ENCODE measurements at places on chromosomes 2 and 18. TPM values are rescaled to one million over a fixed set of nuclear protein-coding genes. Genes with fewer than 3 reads are reported as not detected.
A peak's percentile ranks its signal among the peaks of the same experiment; 100 is the strongest.

- no peak for DNase-seq
Measured at GRCh38 chr2:223835701-223836532, 1.5 kb downstream of the AP1S3 start.

DNA sequence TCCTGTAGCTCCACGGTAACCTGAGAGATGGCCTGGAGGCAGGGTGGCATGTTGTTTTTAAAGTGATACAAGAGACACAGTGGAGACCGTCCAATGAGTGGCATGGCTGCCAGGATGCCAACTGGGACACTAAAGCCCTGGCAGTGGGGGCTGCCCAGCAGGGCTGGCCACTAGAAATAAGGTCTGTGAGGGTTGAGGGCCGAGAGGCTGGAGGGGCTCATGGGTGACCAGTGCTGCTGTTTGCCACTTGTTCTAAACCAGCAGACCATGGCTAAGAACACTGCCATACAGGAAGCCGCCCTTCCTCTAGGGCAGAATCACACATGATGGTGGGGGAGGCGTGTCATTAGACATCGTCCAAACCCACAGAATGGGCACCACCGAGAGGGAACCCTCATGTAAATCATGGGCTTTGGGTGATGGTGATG is 71.9 kb downstream of the ALPK2 start:
- no peak for DNase-seq

- no peak for DNase-seq
Measured at GRCh38 chr2:121949271-121949670, 193.8 kb downstream of the TSN start.

DNA sequence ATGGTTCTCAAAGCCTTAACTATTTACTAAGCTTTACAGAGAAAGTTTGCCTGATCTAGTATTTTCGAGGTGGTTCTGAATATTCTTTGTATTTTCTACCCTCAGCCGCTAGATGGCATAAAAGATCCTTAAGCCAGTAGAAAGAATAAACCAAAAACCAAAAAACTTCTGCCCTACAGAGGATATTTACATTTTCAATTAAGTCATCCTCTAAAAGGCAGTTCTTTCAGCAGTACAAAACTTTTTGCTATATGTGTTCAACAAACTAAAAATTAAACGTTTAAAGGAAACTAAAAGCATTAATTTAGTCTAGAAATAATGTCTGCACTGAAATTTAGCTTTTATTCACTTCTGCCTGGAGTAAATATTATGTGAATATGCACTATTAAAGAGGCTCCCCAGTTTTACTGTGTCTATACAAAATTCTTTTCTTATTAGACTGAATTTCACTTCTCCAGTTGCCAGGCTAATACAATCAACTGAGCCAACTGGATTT is 297.5 kb downstream of the PIEZO2 start:
- peak; percentile 7 for DNase-seq

- DNase-seq: no peak
Measured at GRCh38 chr18:79354350-79354749, 41.4 kb upstream of the NFATC1 start.

DNA sequence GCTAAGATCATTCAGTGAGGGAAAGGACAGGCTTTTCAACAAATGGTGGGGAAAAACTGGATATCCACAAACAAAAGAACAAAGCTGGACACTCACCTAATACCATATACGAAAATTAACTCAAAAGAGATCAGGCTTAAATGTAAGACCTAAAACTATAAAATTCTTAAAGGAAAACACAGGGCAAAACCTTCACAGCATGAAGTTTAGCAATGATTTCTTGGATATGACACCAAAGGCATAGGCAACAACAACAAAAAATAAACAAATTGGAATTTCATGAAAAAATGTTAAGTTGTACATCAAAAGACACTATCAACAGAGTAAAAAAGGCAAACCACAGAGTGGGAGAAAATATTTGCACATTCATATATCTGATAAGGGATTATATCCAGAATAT is 28.3 kb downstream of the PIAS2 start:
- no peak for DNase-seq

- peak; percentile 32 for DNase-seq
Measured at GRCh38 chr2:213119061-213119809, 32.2 kb downstream of the IKZF2 start.

DNA sequence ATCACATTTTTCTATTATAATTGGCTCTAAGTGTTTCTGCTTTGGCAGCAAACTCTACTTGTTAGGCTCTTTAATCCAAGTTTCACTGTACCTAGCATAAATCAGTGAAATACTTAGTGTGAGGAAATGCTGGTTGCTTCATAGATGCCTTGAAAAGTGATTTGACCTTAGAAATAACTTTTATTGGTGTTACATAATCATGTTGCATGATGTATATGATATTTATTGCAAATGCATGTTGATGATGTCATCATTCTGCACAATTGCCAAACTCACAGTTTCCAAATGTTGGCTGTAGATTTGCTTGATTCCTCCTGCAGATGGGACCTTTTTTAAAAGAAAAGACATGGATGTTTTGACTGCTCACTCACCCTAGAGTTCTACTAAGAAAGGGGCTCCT is 137.6 kb upstream of the BCL2L11 start:
- DNase-seq: no peak

DNA sequence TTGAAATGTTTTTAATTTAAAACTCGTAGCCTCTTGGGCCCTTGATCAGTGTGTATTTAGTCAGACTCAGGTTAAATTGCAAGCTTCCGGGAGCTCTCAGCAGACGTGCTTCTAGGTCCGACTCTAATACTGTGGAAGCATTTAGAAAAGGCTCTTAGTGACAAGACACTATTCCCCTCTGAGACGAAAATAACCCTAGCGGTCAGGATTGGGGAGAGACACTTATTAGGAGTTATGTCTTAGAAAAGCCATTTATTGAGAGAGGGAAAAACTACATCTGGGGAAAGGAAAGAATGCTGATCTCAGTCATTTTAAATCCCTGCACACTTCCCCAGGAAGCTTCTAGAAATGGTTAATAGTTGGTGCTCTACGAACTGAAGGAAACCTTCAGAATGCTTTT is 110.5 kb upstream of the NCK2 start:
- no peak for DNase-seq

Gene MC5R
- total RNA-seq: not detected

Gene CHRND
- total RNA-seq: not detected

Gene CAVIN2
- 0.21 TPM for total RNA-seq

Gene MARCO
- 0.33 TPM for total RNA-seq

Gene CCNYL1
- 16.8 TPM for total RNA-seq
